Spinal cord (tissue), 10 donors: ENCODE measurements at places on chromosomes 13 and 19. TPM values are rescaled to one million over a fixed set of nuclear protein-coding genes. Genes with fewer than 3 reads are reported as not detected.
A peak's percentile ranks its signal among the peaks of the same experiment; 100 is the strongest.

- DNase-seq = no peak
These were observed 502 bp downstream of the NECTIN2 start for GRCh38 chr19:44846455-44847143.

GRCh38 chr13:113618455-113618854 is 33.9 kb downstream of the TFDP1 start:
- DNase-seq = no peak

DNA sequence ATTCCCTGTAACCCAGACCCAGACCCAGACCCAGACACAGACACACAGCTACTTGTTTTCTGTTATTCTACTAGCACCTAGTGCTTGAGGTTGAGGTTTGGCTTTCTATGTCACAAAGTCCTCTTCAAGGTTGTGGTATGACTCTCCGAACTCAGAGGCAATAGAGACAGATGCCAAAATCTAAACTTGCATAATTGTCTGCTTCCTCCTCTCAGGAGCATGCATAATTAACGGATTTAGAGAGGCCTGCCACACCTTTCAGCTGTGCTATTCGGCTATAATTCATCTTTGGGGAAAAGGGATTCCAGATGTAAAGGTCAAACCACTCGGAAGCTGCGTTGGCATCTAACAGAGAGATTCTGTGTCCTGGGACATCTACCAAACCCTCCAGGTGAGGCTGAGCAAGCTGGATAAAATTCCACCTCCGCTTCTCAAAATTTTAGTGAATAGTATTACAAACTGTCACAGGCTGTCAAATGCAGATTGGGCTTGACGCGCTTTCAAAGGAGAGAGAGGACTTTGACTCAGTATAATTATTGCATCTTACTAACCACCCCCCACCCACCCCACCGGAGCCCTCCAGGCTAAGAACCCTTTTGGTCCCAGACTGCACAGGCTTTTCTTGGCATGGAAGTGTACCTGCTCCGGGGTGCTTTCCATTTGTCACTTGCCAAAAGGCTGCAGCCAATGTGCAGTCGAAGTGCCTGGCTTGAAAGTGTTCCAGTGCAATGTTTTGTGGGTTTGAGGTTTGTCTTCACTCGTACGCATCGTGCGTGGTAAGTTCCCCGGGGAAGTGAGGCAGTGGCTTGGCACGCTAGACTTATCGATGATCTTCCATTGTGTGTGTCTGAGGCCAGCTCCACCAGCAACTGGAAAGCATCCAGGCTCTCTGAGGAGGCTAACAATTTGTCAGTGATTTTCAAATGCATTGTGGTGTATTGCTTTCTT is 194.1 kb downstream of the TDRD3 start:
- peak; percentile 61 for DNase-seq

DNA sequence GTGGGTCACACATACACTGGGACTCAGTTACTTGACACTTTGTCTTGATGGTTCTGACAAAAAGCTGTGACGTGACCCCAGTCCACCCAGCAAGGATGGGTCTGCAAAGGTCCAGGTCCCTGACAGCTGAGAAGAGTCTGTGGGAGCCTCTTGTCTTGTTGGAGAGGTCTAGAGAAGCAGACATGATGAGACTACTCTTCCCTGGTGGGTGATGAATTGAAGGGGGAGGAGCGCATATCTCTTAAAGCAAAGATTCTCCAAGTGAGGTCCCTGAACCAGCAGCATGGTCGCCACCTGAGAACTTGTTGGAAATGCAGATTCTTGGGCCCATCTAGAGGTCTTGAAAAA is 78.5 kb upstream of the MEDAG start:
- DNase-seq = no peak

NCCRP1 gene
- total RNA-seq = 0.10 TPM

SYNE4 gene
- 0.79 TPM for total RNA-seq

PRR36 gene
- total RNA-seq = 2.4 TPM
